ENCODE measurements at places on chromosomes 4 and X.

- no peak for DNase-seq
Measured at GRCh38 chrX:70219938-70220764, 14.3 kb upstream of the AWAT1 start.

- DNase-seq: no peak
Measured at GRCh38 chr4:80189956-80190677, 7.2 kb upstream of the PRDM8 start.

GRCh38 chrX:139832718-139833309 is 100.0 kb downstream of the ATP11C start:
- DNase-seq: no peak

DNA sequence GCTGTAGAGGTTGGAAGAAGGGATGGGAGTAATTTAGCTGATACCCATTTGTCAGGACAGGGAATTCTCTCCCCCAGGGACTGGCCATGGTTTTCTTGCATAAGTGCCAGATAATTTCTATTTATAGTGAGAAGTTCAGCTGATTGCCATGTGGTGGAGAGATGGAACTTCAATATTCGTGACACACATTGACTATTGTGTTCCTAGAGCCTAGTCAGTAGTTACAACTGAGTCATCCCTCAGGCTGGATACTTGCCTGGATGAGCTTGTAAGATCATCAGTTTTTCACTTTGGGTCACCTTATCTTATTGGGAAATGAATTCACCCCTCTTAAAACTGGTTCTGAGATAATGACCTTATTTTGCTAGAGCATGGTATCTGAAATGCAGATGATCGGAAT is 32.2 kb downstream of the CFAP299 start:
- no peak for DNase-seq

DNA sequence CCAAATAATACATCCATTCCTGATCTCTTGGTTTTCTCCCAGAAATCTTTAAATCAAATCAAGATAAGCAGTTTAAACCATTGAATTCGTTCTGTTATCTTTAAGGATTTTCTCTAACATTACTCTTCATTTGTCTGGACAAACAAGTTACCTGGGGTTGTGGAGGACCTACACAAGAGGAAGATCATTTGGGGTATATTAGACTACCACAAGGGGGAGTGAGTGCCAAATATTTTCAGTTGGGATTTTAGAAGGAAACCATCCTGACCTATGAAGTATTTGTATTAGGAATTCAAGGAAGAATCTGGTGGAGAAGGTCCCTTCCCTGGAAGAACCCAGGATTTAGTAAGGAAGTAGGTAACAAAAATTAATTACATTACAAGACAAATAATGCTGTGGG is 12.0 kb upstream of the DCHS2 start:
- no peak for DNase-seq

- DNase-seq: peak; percentile 1
Measured at GRCh38 chrX:138191998-138192397, 519.5 kb downstream of the FGF13 start.

GRCh38 chr4:172546782-172547181 is 621.8 kb upstream of the GALNT7 start:
- no peak for DNase-seq

- DNase-seq: no peak
Measured at GRCh38 chr4:154004016-154004415, 215.1 kb upstream of the SFRP2 start.

DNA sequence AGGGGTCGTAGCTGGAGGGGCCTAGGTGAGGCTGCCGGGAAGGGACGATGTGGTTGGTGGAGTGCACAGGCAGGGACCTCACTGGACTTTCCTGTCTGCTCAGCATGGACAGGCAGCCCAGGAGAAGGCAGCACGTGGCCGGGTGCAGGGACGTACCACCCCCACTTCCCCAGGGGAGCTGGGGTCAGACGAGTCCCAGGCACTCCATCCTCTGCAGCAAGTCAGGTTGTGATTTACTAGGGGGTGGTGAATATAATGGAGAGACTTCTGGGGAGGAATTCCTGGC is 1.5 kb upstream of the CTBP1 start:
- DNase-seq: no peak

- no peak for DNase-seq
Measured at GRCh38 chr4:105140684-105141490, 5.8 kb upstream of the TET2 start.

GRCh38 chr4:117664706-117665444 is 369.4 kb upstream of the NDST3 start:
- DNase-seq: no peak
